ENCODE measurements at places on chromosomes 5 and 9.

GRCh38 chr5:117863586-117864296 lies 1124.6 kb downstream of the DTWD2 start:
- no peak for DNase-seq

GRCh38 chr5:77086689-77087483 lies at the start of gene ZBED3:
TSS of gene ZBED3 (minus strand) at chr5:77087285. CDS start at chr5:77077878, 9,407 bp downstream.
- DNase-seq = peak; percentile 61

DNA sequence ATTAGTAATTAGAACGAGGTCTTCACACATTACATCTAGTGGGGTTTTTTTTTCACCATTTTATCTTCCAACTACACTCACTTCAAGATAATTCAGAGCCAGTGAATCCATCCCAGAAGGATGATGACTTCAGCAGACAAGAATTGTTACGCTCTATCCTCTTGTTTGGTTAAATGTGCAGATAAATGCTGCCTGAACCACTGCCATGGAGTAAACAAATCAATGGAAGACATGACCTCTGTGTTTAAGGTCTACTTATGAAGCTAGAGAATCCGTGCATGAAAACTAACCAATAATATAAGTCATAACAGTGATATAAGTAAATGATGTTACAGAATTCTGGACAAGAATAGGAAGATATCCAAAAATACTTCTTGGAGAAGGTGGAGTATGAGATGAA lies 602.6 kb downstream of the TLR4 start:
- DNase-seq = no peak

DNA sequence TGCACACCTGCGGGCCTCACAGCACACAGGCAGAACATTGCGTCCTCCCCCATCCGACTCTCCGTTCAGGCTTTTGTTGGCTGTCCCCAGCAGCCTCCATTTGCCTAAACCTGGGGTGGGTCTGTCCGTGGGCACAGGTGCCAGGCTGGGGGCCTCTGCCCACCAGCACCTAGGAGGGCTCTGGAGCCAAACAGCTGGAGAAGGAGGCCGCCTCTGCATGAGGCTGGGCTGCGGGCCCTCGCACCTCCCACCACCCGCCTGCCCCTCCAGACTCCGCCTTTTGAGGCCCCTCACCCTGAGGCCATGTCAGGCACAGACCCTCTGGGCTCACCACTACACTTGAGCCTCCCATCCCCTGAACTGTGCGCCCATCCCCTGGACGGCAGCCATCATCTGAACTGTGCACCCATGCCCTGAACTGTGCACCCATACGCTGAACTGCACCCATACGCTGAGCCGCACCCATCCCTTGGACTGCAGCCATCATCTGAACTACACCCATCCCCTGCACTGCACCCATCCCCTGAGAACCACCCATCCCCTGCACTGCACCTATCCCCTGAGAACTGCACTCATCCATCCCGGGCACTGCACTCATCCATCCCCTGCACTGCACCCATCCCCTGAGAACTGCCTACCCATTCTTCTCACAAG lies 98.0 kb upstream of the OTULINL start:
- no peak for DNase-seq

GRCh38 chr9:6911901-6912638 lies 154.3 kb downstream of the KDM4C start:
- no peak for DNase-seq

DNA sequence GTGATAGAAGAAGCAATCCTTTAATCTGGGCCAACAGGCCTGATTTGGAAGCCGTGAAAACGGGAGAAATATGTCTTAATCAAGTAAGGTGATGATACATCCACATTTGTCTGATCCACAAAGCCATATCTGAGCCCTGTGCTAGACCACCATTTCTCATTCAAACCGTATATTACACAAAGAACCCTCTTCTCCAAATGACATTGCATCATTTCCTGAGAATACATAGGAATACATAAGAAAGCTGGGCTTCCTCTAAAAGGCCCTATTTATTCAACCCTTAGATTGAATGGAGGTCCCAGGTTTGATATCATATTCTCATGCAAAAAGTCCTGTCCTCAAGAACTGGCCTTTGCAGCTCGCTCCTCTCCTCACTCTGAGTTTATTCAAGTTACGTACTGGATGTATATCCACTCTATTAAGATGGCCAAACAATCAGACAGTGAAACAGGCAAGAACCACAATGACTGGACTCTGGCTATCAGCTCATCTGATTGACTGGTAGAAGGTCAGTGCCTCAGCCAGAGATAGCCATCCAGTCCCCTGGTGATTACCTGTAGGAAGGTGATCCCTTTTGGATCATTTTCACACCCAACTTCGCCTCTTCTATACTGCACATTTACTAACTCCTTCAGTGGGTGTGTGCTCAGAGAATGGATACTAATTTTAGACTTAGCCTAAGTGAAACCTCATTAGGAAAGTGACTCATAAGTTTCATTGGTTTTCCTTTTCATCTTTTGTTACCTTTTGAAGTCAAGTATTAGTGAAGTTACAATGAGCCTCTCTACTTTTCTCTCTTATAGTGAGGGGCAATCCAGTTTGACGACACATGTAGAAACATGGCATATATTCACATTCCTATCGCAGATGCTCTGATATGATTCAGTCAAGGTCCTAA lies 167.6 kb upstream of the WWC1 start:
- peak; percentile 59 for DNase-seq

GRCh38 chr9:16308645-16309044 lies 561.8 kb downstream of the BNC2 start:
- DNase-seq = no peak

DNA sequence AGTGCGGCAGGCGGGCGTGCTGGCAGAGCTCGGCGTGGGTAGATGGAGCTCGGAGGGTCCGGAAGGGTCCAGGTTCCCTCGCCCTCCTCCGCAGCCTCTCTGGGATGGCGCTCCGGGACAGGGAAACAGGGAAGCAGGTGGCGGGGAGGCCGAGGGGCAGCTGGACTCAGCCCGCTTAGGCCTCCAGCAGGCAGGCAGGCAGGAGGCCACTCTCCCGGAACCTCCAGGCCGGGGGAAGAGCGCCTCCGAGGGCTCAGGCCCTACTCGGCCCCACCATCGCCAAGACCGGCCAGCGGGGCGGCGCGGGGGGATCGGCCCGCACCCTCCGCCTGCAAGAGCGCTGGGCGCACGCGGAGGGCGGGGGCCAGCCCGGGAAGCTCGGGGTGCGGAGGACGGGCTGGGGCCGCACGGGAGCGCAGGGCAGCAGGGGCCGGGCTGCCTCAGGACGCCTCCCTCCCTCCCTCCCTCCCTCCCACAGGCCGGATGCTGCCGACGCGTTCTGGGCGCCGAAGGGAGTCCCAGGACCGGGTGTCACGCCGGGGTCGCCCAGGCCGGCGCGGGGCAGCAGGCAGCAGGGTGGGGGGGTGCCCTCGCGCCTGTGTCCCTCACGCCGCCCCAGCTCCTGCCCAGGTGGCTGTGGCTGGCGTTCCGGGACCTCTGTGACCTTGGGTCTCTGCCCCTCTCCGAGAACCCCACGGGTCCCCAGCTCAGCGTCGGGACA lies 977 bp downstream of the MGAT4B start:
- DNase-seq = peak; percentile 73

DNA sequence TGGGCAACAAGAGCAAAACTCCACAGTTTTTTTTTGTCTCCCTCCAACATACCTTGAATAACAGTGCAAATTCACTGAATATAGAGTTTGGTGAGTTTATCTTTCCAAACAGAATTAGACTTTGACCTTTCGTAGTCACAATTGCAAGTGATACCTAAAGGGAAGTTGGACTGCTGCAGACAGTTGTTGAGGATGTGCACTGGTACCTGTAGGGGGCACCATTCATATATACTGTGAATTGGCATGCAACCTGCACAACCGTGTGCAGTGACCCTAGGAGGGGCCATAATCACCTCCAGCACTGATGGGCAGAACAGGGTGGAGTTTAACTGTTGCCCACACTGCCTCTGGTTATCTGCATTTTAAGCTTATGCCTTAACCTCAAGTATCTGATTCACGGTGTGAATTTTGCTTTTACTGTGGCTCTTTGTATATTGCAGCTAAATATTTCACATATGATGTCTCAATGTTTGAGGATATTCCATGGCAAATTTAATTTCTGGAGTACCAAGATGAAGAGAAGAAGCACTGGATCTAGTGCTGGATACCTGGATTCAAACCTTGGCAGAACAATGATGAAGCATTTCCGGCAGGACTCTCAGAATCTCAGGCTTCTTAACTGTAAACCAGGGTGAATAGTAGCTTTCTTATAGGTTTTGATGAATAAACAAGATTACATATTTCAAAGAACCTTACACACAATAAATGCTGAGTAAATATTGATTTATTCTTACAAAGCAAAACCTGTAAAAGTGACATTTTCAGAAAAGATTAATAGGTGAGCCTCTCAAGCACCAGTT lies 144.3 kb downstream of the ACTBL2 start:
- DNase-seq = peak; percentile 19

DNA sequence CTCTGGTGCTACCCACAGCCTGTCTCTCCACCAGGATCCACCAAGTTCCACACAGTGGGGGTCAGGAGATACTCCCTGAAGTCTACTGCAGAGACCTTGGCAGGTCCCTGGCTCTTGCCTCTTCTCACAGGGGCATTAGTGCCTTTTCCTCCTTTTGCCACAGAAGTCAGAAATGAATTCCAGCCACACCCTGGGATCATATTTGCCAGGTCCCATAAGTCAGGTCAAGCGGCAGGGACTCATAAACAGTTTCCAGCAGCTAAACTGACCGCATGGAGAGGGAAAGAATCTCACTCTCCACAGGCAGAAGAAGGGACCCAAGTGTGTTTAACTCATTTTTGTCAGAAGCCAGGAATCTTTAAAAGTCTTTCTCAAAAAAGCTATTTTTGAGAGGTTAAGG lies 13.3 kb upstream of the IFNK start:
- DNase-seq = no peak

DNA sequence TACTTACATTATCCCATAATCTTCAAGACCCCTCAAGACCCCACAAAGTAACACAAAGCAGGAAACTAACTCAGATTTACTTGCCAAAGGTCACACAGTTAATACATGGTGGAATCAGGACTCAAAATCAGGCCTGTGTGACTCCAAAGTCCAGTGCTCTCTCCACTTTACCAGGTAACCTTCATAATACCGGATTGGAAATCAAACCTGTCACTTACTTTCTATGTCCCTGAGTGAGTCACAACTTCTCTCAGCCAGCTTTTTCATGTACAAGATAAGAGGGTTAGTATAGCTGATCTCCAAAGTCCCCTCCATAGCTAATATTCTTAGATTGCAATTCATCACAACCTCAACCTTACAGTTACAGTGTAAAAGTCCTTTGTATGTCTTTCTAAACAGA lies 17.1 kb downstream of the STRBP start:
- DNase-seq = no peak

DNA sequence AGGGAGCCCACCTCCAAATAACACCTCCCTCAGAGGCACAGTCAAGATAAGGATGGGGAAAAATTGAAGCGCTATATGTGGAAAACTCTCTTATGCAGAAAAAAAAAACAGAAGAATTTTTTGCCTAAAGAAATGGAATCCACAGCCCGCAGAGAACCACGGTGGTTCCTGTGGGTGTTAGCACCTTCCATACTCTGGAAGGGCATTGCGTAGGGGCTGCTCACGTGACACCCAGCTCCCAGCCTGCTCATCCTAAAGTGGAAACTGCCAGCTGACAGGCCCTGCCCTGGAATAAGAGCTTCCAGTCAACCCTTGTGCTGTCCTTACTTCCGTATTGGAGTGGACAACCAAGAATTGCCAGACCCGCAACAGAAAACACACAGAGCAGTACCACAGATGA lies 142.5 kb downstream of the FSTL4 start:
- no peak for DNase-seq

DNA sequence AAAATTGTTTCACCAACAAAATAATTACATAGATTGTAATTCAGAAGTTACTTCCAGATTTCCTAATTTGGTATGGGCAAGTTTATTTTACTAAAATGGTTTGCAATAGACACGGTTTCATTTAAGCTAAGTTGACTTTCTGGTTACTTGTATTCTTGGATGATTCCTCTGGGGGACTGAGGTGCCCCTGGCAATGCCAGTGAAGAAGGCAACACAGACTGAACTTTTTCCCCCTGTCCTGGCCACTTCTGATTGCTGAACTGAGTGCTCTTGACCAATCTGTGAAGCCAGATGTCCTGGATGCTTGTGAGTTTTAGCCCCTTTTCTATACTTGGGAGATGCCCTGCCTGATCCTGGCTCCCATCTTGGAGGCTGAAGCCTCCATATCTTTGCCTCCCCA lies 66.3 kb upstream of the FANCC start:
- DNase-seq = peak; percentile 2

DNA sequence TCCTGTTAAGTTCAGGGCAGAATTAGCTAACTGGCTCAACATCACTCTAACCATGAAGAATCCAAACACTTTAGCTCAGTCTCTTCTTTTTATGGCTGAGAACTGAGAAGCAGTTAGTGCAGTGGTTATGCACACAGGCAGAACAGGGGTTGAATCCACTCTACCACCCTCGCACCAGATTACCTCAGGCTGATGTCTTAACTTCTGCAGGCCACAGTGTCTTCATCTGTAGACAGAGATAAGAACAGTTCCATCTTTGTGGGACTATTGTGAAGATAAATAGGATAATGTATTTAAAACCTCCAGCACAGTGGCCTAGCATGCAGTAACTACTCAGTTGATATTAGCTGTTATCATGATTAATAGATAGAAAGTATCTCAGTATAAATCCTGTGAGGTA lies 54.8 kb downstream of the FAM114A2 start:
- no peak for DNase-seq

GRCh38 chr9:18379073-18379811 lies 94.7 kb upstream of the ADAMTSL1 start:
- DNase-seq = no peak

- no peak for DNase-seq
Measured at GRCh38 chr9:13111778-13112177, 167.7 kb downstream of the MPDZ start.

GRCh38 chr5:40499518-40500273 lies 180.0 kb upstream of the PTGER4 start:
- DNase-seq = no peak

GRCh38 chr5:133732536-133732935 lies 120.2 kb upstream of the FSTL4 start:
- no peak for DNase-seq

DNA sequence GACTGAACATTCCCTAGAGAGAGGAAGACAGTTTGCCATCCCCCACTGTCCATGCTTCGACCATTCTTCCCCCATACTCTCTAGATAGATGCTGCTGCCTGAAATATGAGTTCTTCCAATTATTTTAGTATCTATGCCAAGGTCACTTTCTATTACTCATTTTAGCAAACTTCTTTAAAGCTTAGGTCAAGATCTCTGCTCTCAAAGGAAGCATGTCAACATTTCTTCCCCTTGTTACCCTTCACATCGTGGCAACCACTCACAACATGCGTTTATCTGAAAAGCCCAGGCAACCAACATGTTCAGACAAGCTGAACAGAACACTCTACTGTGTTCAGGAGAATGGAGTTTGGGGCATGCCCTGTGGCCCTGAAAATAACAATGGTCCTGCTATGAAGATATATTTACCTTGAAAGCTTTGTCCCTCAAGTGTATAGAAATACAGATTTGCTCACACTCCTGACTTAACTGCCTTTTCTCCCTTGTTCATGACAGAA lies 138.4 kb upstream of the KIF2A start:
- DNase-seq = no peak

GRCh38 chr5:175544586-175544985 lies 66.2 kb downstream of the SFXN1 start:
- DNase-seq = no peak
